ENCODE measurements at places on chromosomes 1 and 21.

DNA sequence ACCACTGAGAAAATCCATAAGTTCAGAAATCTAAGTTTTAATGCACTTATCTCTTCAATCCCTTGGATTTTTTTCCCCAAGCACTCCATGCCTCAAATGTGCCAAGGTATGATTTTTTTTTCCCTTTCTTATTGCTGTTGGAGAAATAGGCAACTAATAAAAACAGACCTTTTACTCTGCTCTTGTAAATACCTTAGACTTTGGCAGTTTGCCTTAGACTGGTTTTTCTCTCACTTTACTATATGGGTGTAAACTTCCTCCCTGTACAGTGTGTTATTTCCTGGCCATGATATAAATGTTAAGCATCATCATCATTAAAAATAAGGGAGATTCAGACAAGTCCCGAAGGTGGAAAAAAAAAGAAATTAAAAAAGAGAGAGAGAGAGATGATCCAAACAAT, 65.7 kb downstream of the LRRC8C start:
- DNase-seq, result no peak

GRCh38 chr1:170096806-170097340, 22.4 kb upstream of the KIFAP3 start:
- DNase-seq, result no peak

GRCh38 chr1:164452549-164452948, 106.4 kb upstream of the PBX1 start:
- no peak for DNase-seq

DNA sequence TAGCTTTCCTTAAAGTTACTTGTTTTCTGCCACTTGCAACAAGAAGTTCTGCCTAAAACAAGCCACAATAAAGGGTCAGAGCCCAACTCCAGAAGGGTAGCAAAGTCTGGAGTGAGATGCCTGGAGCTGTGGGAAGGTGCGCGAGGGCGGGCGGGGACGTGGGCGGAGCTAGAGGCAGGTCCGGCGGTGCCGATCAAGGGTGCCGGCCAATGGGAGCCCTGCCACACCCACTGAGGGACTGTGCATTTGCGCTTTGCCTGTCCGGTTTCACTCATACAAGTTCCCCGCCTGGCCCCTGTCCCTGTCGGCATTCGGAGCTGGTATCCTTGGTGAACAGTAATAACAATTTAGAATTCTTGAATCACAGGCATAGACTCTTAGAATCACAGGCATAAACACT, 732.4 kb downstream of the MATN1 start:
- DNase-seq, result no peak

DNA sequence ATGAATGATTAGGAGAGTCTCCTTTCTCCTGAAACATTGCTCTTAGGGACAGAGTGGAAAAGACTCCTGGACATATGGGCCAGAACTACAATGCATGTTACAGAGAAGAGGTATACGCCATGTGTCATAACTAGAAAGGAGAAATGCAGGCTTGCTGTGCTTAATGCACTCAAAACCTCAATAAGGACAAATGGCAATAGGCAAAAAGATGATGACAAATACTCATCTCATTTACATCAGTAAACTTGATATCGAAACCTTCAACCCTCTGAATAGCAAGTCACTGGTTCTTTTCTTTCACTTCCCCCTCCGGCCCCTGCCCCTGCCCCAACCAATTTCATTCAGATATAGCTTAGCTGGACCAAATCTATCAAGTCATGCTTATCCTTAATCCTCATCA, 1.9 kb upstream of the GPR88 start:
- DNase-seq, result no peak

DNA sequence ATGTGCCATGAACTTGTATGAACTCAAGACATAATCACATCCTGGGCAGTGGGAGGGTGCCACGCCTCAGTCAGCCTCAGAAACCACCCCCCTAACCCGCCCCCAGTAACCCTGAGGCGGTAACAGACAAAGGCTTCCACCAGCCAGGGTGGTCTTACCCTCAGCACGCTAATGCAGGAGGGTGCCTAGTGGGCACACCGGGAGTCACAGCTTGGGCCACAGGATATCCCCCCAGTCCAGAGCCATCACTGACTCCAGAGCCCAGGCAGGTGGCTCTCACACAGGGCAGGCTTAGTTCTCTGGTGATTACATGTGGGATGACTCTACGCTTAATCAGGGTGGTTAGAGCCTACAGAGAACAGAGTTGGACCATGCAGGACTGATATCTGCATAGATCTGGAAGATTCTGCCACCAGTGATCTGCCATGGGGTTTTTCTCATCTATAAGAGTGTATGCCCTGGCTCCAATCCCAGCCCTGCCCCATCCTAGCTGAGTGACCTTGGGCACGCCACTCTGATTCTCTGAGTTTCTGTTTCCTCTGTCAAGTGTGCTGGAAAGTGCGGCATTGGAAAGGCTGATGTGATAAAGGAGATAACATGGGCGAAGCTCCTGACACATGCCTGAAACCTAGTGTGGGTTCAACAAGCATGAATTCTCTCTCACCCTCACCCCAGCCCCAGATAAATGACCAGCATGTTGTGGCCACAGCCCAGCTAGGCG, 27.3 kb downstream of the OPTC start:
- no peak for DNase-seq

GRCh38 chr1:1407636-1408318, 684 bp upstream of the MRPL20 start:
- DNase-seq, result no peak

- DNase-seq, result no peak
Observed at GRCh38 chr1:23751050-23751814, 8.0 kb downstream of the ELOA start.

DNA sequence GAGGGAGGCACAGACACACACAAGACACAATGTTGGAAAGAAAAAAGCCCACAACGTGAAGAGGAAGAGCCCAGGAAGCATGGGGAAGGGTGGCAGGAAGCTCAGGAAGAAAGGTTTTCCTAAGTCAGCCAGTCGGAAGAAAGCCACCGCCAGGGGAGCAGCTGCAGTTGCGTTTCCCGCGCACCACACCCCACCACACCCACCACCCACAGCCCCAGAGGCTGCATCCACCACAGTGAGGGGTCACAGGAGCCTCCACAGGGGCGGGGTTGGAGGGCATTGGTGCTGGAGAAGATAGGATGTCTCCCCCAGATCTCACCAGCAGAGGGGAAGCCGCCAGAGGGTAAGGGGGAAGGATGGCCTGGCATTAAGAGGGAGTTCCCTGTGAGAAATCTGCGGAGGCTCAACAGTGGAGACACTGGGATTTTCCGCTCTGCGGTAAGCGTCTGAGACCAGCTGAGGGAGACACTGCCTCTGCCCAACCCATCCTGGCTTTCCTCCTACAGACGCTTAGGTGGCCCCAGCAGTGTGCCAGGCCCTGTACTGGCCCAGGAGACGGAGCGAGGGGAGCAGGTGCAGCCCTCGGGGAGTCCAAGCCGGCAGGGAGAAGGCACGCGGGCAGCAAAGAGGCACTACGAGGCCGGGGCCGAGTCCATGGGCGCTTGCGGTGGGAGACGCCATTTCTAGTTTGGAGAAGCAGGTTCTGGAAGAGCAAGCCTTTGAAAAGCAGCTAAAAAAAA, 19.8 kb downstream of the PGLYRP3 start:
- DNase-seq, result no peak

DNA sequence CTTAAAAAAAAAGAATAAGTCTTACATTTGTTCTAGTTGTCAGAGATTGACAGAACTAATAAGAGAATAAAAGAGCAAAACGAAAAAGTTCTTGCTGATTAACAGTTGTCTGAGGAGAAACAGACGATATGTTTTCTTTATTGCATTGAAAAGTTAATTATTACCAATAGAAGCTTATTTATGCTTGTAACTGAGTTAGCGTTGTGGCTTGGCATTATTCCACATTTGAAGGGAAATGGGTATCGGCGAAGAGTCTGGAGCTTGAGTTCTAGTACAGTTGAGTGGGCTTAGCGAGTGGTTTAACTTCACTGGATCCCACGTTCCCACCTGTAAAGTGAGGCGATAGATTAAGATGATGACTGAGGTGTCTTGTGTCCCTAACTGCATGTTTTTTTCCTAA, 109.0 kb downstream of the SDCCAG8 start:
- DNase-seq, result no peak

- DNase-seq, result no peak
Observed at GRCh38 chr1:188988589-188988988, 1489.1 kb downstream of the BRINP3 start.

All from activated CD8-positive, alpha-beta memory T cell treated with anti-CD3 and anti-CD28 coated beads for 4 hours (primary cell).